Mucosa of descending colon (tissue), 3 donors: ENCODE measurements at places on chromosomes 7 and 10. TPM values are rescaled to one million over a fixed set of nuclear protein-coding genes. Genes with fewer than 3 reads are reported as not detected.

DNA sequence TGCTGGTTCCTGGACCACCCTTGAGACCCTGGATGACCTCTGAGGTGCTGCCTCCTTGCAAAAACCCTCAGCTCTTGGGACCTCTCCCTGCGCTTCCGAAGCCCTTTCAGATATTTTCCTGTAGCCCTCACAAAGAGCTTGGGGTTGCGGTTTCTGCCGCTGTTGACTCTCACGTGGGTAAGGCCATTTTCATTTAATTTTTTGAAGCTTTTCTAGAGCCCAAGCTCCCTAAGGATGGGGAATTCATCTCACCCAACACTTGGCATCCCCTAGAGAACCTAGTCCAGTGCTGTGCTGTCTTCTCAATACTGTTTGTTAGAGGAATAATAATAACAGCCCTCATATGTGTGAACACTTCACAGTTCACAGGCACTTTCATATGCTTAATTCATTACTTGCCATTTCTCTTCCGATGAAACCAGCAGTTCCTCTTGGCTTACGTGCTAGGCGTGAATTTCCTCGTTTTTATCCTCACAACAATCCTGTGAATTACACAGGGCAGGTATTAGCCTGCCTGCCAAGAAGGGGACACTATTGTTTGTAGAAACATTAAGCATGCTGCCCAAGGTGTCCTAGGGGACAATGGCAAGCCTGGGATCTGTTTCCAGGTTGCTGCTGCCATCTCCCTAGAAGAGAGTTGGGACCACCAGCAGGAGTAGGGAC is 71.6 kb upstream of the CTBP2 start:
- no peak for DNase-seq

DNA sequence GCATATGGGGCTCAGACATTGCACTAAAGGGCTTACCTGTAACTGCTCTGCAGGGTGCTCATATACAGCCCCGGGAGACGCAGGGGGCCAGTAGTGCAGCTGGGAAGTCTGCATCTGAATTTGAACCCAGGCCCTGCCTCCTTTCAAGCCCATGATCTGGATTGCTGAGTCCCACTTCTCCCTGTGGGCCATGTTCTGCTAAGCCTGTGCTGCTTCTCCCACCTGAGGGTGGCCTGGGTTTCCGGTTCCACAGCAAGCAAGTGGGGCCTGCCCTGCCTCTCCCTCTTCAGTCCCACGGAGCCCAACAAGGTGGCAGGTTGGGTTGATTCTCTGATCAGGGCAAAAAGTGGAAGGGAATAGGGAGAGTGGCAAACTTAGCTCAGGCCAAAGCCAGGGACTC is 56.6 kb upstream of the GDF10 start:
- DNase-seq: no peak

Gene CALHM1
- not detected for total RNA-seq

GRCh38 chr10:43136995-43137716 is 1.1 kb upstream of the CSGALNACT2 start:
- no peak for DNase-seq
